ENCODE measurements at places on chromosomes 13 and 19.

DNA sequence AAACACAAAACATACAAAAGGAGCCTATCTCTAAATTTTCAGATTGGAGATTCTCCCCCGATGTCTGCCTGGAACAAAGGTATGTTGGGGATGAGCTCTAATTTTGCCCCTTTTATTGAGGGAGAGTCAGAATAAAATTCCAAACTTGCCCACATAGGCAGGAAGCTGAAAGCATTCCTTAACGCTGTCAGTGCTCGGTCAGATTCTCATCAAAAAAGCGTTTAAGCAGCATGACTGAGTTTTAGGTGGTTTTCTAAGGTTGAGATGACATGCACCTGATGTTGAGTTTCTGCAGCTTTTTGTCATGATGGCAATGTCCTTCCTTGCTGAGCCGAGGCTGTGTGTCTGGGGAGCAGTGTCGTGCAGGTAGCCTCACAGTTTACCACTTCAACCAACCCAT, 48.4 kb upstream of the MEDAG start:
- no peak for DNase-seq

- no peak for DNase-seq
Observed at GRCh38 chr19:33302974-33303790, 848 bp upstream of the CEBPA start.

DNA sequence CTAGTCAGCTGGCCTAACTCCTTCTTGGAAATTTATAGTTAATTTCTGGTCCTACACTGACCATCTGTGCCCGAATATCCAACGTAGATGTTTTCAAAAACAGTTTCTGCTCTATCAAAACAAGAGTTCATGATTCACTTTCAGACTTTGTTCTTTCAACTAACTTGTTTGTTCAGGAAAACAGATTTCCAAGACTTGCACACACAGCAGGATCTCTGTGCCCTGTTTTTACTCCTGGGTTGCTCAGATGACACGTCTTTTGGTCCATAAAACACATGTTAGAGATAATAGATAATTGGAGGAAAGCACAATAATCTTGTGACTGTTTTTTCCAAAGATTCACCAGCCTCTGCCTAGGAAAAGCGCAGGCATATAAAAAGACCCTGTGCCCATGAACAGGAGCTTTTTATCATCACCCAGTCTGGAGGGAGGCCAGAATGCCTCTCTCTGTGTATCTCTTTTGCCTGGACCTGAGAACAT, 218.0 kb downstream of the IRS2 start:
- DNase-seq: no peak

- DNase-seq: no peak
Observed at GRCh38 chr13:91001371-91001770, 346.1 kb upstream of the MIR17HG start.

DNA sequence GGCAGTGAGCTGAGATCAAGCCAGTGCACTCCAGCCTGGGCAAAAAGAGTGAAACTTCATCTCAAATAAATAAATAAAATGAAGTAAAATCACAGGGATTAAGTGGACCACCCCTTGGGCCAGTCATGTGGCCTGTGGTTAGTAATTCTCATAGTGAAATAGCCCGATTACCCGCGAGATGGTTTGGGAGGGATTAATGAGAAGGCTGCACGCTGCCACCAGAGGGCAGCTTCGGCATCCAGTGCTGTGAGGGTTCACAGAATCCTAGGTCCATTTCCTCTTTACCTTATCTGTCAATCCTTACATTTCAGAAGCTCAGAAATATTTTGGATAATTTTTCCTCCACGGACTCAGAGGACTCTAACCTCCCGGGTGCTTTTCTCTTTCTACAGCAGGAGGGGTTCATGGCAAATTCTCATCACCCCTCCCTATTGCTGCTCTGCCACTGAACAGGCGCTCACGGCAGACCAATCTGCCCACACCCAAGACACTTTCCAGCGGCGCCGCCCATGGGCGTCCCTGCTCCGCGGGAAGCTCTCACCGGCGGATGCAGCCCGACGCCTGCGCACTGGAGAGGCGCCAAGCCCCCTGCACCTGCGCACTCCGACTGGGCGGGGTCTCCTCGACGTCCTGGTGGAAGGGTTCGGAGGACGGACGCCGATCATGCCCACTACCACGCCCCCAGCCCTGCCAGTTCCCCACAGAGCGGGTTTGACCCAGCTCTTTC, 11.0 kb downstream of the ZNF835 start:
- DNase-seq: no peak

All from T-helper 2 cell (primary cell).